ENCODE measurements at places on chromosomes 16 and 17.

DNA sequence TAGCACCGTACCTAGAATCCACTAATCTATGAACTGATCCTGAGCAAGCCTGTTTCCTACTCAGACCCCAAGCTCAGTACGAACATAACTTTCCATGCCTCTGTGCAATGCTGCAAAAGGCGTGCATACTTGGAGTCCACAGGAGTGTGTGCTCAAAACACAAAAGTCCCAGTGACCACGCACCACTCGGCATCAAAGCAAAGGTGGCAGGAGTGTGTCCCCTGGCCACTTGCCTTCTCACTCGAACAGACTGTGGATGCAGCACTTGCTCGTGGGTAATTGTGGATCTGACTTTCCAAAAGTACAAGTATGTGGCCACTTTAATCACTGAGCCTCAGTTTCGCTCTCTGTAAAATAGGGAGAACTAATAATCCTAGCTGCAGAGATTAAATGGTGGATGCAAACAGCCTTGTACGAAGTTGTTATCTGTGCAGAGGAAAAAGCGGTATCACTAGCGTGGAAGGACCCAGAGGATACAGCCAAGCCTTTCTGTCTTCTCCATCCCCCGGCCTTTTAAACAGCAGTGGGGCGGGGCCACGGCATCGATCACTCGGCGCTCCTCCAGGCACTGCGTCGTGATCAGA is 311 bp upstream of the KDM8 start:
- peak; percentile 88 for DNase-seq

- DNase-seq: peak; percentile 67
Observed at GRCh38 chr16:3282103-3282729, 1.1 kb upstream of the ZNF263 start.

- no peak for DNase-seq
Observed at GRCh38 chr17:29170682-29171081, 9.5 kb downstream of the MYO18A start.

DNA sequence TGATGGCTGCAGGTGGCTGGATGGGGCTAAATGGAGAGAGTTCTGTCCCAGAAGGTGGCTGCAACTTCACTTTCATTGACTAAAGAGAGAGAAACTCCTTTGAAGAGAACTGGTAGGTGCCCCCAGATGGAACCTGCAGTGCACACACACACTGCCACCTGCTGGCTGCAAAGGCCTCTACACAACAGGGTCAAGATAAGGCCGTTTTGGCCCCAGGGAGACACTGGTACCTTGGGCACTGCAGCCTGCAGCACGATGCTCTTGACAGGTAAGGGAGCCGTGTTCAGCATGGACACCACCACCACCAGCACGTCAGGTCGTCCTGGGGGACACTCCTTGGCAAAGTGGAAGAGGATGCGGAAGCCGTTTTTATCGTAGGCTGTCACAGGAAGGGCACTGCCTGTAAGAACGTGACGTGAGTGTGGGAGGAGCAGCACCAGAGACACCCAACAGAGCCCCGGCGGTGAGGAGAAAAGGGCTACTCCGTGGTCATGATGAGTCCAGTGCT is 22.7 kb downstream of the GGA3 start:
- peak; percentile 45 for DNase-seq

- no peak for DNase-seq
Observed at GRCh38 chr17:78174346-78174869, 6.0 kb downstream of the SYNGR2 start.

- DNase-seq: no peak
Observed at GRCh38 chr16:24135624-24136565, 120.2 kb upstream of the CACNG3 start.

GRCh38 chr17:15422392-15422965 is 44.9 kb downstream of the CDRT4 start:
- DNase-seq: no peak

- DNase-seq: no peak
Observed at GRCh38 chr17:38851434-38851833, 2.1 kb downstream of the RPL23 start.

- no peak for DNase-seq
Observed at GRCh38 chr17:64009571-64010402, 10.6 kb downstream of the ICAM2 start.

DNA sequence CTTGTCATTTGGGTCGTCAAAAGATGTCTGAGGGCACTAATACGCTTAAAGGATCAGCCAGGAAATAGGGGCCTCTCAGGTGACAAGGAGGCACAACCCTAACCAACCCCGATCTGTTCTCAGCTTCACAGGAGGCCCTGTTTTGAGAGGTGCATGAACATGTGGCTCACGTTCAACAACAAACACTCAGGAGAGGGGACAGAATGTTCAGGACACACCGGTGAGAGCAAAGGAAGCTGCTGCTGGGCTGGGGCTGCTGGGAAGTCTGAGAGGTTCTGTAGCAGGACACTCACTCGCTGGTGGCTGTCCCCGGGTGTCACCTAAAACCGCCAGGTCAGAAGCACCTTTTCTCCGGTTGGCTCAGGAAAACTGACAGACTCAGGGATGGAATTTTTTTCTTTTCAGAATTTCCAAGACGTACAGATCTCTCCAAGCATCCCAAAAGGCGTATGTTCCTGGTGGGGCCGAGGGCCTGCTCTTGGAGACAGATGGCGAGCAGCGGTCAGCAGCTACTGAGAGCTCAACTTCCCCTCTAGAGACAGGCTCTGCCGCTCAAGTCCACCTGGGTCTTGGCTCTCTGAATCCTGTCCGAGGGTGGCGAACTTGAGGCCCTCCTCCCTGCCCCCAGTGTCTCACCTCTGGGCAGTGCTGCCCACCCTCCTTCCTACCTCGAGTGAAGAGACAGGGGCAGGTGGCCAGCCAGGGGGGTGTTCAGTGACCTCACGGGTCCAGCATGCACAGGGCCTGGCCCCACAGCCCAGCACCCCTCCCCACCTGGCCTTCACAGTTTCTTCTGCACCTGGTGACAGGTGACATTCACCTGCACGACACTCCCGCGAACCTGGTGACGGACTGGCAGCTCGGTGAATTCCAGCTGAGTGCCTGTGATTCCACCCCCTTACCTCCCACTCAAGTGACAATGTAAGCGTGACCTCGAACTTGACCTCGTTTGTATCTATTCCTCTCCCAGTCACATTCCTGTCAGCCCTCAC is 22.9 kb downstream of the CLUH start:
- DNase-seq: peak; percentile 11

DNA sequence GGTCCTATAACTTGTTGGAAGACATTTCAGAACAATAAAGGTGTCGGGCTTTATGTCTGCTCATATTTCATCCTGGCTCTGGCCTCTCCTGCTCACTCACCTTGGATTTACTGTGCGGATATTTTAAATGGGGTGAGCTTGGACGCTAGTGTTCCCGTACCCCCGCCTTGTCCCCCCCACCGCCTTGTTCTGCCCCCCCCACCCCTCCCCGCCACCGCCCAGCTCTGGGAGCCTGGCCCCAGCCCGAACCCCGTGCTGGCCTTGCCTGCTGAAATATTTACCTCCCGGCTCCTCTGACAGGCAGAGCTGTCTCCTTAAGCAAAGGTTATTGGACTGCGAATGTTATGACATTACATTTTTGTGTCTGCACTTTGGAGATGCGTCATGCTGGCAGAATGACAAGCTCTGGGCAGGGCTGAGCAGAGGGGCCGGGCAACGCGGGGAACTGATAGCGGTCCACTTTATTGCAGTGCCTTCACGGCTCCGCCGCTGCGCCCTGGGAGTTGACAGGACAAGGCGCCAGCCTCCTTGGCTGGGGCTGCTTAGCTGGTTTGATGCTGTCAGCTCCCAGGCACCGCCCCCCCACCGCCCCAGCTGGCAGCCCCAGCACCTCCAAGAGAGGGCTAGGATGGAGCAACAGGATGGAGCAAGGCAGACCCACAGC is 222.5 kb upstream of the GSE1 start:
- no peak for DNase-seq

DNA sequence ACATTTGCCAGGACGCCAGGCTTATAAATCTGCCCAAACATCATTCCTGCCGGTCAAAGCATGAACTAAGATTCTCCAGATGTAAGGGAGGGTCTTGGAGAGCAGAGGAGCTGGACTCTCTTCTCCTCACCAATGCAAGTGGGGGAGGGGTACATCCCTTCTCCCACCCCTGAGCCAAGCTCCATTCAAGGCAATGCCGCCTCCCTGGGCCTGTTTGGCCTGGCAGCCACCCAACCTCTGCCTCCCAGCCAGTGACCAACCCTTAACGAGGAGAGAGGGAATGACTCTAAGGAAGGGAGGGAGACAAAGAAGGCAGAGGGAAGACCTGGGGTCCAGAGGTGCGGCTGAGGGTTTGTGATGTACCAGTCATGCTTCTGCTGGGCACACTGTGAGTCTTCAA is 13.8 kb downstream of the C17orf50 start:
- DNase-seq: no peak

GRCh38 chr17:78147315-78147998 is 1.3 kb downstream of the C17orf99 start:
- no peak for DNase-seq

All from NCI-H1105 treated with DMSO at 0.1 percent for 48 hours (cell line).